ENCODE measurements at places on chromosomes 2 and 18. TPM values are rescaled to one million over a fixed set of nuclear protein-coding genes. Genes with fewer than 3 reads are reported as not detected.

Gene DCC
- total RNA-seq: not detected

Gene PSME4
- 26.1 TPM for total RNA-seq

Gene MAPRE2
- 19.6 TPM for total RNA-seq

Gene RAD51AP2
- 0.10 TPM for total RNA-seq

Gene GNAL
- 4.2 TPM for total RNA-seq

Gene MSGN1
- total RNA-seq: not detected

DNA sequence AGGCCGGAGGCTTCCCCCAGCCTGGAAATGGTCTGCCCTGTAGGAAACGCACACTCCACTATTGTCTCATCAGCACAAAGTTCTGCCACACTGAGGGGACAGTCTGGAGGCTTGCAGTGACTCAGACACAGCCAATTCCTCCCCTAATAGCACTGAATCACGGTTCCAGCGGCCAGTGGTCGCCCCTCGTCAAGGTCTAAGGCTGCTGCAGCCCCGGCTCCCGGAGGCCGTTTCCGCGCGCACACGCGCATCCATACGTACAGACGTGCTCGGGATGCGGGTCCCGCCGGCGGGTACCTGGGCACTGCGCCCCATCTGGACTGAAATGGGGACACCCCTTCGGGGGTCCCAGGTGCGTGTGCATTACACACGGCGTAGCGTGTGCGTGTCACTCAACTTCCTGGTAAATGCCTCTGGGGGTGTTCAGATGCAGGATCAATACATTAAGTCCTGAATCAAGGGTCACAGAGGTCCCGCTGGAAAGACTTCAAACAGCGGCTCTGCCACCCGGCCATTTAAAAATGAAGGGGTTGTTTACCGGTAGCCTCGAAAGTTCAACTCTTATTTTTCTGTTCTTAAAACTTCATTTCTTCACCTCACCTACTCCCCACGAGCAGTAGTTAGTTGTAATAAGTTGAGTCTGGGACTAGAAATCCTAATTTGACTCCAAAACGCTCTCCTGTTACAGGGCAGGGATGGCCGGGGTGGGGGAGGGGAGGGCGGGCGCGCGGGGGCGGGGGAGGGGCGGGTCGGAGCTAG, 572 bp upstream of the ZNF516 start:
- DNase-seq: peak; percentile 50

DNA sequence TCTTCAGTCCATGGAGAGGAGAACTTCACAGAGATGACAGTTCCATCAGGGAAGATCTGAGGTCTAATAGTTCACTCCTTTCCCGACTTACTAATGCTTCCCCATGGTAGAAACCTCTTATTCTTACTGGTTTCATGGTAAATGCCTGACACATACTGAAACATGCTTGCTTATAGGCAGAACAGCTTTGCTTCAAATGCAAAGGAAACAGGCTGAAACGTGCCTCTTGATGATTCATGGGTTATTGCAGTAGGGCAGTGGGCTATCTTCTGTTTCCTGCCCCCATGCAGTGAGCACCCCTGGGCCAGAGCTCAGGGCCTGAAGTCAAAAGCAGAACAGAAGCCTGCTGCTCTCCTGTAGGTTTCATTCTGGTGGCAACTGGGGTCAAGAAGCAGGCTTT, 223.5 kb downstream of the RDH14 start:
- DNase-seq: no peak

DNA sequence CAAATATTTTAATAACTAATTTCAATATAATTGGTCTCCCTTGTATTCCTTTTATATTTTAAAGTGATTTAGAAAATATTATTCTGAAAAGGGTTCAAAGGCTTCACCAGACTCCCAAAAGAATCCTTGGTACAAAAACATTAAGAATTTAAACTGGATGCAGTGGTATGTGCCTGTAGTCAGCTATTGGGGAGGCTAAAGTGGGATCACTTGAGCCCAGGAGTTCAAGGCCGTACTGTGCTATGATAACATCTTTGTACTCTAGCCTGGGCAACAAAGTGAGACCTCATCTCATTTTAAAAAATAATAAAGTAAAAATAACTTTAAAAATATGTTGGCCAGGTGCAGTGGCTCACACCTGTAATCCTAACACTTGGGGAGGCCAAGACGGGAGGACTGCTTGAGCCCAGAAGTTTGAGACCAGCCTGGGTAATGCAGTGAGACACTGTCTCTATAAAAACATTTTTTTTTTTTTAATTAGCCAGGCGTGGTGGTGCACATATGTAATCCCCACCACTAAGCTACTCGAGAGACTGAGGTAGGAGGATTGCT, 14.7 kb downstream of the NCL start:
- DNase-seq: no peak

DNA sequence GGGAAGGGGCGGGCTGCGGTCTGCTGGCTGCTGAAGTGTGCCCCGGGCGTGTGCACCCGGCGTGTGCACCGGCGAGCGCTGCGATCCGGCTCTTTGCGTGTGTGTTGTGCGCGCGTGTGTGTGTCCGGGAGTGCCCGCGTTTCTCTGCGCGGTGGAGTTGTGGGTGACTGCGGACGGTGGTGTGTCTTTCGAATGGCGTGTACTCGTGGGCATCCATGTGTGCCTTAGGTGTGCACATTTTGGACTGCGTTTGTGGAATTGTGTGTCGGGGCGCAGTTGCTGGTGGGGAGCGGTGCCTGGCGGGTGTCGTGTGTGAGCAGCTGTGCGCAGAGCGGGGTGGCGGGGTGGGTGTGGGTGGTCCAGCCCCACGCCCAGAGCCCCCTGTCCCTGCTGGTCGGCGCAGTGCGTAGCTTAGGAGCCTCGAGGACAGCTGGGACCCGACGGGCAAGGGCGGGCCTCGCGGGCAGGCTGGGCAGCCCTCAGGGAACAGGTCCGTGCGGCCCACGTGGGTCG, 533 bp downstream of the HPCAL1 start:
- DNase-seq: no peak

DNA sequence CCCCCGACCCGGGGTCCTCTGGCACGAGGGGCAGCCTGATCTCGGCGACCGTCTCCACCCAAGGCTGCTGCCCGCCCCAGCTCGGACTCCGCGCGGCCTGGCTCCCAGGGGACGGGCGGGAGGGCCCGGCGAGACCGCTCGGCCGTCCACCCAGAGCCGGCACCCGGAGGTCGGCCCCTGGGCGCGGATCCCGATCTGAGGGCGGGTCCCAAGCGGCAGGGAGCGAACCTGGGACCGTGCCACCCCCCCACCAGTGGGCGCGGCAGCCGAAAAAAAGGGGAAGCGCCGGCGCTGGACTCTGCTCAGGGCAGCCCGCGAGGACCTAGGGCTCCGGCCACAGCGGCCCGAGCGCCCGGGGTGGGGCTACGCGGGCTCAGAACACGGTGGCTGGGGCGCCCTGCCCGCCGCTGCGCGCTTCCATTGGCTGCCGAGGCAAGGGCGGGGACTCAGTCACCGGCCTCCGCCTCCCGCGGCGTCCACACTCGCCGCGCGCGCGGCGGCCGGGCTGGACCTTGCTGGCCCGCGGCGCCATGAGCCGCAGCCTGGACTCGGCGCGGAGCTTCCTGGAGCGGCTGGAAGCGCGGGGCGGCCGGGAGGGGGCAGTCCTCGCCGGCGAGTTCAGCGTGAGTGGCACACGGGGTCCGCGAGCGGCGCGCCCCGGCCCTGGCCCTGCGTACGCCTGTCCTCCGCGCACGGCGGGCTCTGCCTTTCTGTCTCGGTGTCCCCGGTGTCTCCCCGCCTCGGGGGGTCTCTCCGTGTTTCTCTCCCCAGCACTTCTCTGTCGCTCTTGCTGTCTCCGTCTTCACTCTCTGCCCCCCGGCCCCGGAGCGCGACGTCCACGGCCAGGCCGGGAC, at the start of gene PTPN18:
PTPN18 (plus strand) TSS at position 479 of the 854 bp plus-strand sequence; CDS start at position 531, 52 bp downstream.
- DNase-seq: peak; percentile 88
